ENCODE measurements at places on chromosomes 1 and 21.

DNA sequence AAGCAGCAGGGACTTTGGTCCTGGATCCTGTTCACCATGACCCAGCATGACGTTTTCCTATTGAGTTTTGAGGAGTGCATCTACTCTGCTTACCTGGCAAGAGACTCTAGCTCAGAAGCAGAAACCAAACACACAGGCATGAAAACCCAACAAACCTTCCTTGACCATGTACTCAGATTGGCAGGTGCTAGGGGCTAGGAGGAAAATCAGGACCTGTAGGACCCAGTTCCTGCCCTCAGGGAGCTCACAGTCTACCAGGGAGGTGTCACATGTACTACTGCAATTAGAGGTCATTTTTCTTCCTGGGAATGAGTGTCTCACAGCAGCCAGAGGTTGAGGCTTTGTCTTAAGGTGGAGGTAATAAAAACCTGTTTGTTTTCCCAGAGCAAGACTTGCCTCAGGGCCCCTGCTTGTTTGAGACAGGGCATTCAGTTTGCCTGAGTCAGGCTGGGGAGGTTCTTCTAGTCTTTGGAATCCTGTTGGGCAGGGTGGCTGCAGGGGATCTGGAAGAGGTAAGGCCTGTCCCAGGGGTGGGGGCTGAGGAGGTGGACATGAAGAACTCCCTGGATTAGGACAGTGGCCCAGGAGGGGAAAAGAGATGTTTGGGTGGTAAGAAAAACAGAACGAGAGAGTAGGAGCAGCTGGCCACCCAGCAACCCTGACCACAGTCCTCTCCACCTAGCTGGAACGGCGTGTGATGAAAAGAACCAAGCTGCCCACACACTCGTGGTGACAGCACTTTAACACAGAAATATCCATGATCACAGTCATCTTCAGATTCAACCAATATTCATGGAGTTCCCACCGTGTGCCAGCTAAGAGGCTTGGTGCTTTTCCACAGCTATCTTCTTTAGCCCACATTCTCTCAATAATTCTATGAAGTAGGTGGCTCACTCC lies 30.8 kb downstream of the IER5 start:
- DNase-seq, result peak; percentile 96

DNA sequence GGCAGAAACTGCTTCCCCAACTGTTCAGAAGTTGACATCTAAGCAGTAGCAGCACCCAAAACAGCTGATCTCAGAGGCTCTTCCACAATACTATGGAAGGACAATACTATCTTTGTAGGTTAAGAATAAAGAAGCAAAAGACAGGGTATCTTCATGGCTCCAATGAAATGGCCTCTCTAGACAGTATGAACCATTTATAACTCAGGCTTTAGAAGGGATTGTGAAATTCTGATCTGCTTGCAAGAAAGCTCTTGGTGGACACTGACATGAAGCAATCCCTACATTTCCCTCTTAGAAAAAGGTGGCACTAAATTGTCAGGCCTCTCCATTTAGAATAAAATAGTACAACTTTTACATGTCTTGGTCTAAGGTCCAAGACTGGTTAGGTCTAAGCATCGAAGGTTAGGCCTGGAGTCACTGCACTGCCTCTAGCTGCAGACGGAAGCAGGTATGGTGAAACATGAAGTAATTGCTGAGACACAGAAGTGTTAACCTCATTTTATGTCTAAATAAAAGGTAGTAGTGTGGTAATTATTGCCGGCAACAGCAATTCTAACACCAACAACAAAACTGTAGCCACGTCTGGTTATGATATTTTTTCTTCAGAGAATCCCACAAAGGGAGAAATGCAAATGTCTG lies 50.6 kb upstream of the HP1BP3 start:
- DNase-seq, result no peak

GRCh38 chr21:31908106-31909031 lies 35.5 kb downstream of the HUNK start:
- peak; percentile 13 for DNase-seq

DNA sequence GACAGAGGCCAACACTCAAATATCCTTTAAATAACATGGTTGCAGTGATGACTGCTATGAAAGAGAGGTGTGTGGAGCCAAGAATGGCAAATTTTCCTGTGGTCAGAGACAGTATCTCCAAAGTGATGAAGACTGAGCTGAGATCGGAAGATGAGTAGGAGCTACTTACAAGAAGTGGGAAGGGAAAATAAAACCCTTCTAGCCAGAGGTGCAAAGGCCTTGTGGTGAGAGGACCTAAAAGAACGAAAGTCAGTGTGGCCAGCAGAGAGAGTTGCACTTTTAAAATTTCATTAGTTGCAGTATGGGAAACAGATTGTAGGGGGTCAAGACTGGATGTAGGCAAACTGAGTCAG lies 17.8 kb downstream of the SLAMF7 start:
- DNase-seq, result no peak

GRCh38 chr1:87993051-87993450 lies 664.4 kb downstream of the LMO4 start:
- no peak for DNase-seq

- DNase-seq, result peak; percentile 94
Measured at GRCh38 chr1:206633708-206634121, 1.6 kb upstream of the DYRK3 start.

GRCh38 chr1:86345042-86345441 lies 51.1 kb downstream of the ODF2L start:
- no peak for DNase-seq

- no peak for DNase-seq
Measured at GRCh38 chr1:166999500-167000055, 10.5 kb downstream of the MAEL start.

DNA sequence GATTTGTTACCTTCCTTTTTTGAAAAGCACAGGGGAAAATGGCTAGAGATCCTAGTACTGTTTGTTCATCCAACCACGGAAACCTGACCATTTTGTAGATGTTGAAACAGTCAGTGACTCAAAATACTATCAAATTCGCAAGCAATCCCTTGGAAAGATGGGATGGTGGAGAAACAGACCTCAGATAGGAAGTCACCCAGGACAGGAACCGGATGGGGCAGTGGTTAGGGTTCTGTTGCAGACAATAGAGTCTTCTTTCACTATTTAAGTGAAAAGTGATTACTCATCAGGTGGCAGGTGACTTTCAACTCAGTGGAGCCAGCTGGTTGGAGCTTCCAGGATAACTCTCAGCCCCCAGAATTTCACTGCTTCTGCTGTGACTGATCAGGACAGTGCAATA lies 17.0 kb downstream of the LHX4 start:
- DNase-seq, result no peak

GRCh38 chr1:64845831-64846425 lies 101.1 kb downstream of the RAVER2 start:
- no peak for DNase-seq

DNA sequence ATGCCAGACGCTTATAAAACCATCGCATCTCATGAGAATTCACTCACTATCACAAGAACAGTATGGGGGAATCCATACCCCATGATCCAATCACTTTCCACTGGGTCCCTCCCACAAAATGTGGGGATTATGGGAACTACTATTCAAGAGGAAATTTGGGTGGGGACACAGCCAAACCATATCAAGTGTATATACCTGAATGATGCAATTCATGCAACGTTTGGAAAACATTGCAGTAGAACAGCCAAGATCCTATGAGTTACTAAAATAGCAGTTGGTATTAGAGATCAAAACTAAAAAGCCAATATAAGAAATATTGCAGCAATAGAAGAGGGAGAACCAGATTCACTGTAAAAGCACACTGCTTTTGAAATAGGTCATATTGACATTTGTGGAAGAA lies 1543.9 kb upstream of the B3GALT2 start:
- DNase-seq, result no peak

GRCh38 chr1:246788895-246789338 lies 64.7 kb downstream of the SCCPDH start:
- DNase-seq, result no peak

DNA sequence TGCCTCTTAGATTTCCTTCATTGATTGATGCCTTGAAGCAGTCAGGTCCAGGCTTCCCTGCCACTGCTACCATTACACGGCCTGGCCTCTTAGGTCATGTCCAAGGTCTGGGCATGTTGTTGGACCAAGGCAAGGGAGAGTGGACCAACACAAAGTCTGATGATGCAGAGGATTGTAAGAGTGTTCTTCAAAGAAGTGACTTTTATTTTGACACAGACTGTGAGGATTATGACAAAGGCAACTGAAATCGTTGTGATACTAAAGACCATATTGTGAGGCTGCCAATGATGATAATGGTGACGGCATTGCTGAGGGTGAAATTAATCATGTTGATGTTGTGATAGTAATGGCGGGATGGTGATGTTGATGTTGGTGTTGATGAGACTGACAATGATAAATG lies 149.5 kb downstream of the GRIK3 start:
- no peak for DNase-seq

DNA sequence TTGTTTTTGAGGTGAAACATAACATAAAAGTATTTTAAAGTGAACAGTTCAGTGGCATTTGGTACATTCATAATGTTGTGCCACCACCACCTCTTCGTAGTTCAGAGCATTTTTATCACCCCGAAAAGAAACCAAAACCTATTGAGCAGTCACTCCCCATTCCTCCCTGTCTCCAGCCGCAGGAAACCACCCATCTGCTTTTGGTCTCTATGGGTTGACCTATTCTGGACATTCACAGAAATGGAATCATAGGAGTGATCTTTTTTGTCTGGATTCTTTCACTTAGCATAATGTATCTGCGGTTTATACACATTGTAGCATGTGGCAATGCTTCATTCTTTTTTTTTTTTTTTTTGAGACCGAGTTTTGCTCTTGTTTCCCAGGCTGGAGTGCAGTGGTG lies 141.2 kb downstream of the VPS13D start:
- no peak for DNase-seq

DNA sequence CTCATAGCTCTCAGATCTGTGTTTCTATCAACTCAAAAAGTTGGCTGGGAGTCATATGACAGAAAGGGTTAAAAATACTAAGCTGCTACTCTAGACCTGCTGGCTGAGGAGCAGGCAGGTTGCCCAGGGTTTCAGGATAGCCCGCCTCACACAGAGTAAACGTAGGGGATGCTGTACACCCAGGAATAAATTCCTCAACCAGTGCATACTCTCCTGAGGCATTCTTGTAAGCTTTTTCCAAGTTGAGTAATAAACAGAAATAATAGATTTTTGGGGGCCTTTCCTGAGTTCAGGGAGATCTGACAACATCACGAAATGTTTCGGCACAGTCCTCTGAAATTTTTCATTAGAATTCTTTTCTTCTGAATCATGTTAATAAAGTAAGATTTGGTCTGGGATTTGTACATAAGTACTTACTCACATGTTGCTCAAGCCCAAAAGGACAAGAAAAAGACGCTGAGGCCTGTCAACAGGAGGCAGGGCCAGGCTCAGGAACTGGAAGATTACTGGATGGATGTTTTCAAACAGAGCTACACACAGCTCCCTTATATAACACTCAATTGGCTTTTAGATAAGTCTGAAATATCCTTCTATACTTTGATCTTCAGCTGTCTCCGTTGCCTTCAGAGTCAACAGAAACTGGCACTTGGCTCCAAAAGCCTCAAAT lies 41.0 kb downstream of the TGFBR3 start:
- peak; percentile 88 for DNase-seq

- no peak for DNase-seq
Measured at GRCh38 chr1:99560207-99561040, 85.5 kb upstream of the PALMD start.

DNA sequence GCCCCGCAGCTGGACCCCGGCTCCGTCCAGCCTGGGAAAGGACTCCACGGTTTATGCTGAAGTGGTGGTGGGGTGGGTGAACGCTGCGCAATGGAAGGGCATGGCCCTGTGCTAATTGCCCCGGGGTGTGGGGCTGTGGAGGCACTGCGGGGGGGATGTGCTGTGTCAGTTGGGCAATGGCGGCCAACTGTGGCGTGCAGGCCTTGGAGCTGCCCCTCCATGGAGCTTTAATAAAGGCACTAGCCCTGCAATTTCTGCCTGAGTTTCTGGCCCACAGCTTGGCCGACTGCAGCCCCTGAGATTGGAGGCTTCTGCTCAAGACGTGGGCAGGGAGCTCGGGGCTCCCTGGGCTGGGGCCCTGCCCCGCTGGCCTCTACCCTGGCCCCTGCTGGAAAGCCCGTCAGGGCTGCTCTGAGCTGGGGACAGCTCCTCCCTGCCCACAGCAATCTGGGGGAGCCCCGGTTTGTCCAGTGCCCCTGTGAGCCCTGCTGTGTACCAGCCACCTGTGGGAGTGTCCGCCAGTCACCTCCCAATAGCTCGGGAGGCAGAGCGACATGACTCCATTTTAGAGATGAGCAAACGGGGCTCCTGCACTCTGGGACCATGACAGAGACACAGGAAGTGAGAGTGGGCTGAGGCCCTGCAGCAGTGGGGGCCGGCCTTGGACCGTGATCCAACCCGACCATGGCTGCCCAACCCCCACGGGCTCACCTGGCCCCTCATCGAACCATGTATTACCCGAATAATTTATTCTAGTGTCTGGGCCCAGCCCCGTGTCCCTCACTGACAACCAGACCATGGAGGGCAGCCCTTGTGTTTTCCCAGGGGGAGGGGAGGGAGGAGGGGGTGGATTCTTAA lies 8.7 kb upstream of the TNFRSF14 start:
- DNase-seq, result no peak

- no peak for DNase-seq
Measured at GRCh38 chr1:228340686-228341449, 65.8 kb downstream of the TRIM11 start.

DNA sequence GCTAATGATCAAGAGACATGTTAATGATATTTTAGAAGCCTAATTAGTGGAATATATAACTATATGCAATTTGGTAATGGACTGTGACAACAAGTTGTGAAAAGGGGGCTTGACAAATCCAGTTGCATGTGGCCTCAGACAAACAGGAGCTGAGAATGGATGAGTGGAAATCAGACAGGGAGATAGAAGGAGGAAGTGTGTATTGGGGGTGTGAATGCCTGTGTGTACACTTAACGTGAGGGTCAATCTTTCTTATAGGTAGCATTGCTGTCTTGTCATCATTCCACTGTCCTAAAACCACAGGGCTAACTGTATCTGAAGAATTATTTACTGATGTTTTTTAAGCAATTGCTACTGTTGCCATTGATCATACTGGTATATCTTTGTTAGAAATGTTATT lies 64.8 kb downstream of the PBX1 start:
- no peak for DNase-seq

GRCh38 chr21:39037807-39038405 lies 145.3 kb downstream of the PSMG1 start:
- no peak for DNase-seq

- DNase-seq, result no peak
Measured at GRCh38 chr1:112840631-112841624, 115.1 kb downstream of the SLC16A1 start.

DNA sequence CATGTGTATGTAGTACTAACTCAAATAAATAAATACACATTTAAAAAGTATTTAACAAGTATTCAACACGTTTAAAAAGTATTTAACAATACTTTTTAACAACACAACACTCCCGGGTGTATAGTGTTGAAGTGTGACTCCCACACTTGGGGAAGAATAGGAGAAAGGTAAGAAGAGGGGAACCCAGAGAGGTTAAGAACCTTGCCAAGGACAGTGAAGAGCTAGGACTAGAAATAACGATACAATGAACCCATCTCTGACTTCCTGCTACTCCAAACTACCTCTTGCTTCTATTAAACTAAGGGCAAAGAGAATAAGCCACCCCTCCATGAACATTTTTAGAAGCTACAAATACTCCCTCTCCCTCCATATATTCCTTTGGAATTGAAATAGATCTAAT lies 1.7 kb upstream of the GFI1 start:
- DNase-seq, result no peak
